LoVo (cell line): ENCODE measurements at places on chromosomes 4 and X.
A peak's percentile ranks its signal among the peaks of the same experiment; 100 is the strongest.

DNA sequence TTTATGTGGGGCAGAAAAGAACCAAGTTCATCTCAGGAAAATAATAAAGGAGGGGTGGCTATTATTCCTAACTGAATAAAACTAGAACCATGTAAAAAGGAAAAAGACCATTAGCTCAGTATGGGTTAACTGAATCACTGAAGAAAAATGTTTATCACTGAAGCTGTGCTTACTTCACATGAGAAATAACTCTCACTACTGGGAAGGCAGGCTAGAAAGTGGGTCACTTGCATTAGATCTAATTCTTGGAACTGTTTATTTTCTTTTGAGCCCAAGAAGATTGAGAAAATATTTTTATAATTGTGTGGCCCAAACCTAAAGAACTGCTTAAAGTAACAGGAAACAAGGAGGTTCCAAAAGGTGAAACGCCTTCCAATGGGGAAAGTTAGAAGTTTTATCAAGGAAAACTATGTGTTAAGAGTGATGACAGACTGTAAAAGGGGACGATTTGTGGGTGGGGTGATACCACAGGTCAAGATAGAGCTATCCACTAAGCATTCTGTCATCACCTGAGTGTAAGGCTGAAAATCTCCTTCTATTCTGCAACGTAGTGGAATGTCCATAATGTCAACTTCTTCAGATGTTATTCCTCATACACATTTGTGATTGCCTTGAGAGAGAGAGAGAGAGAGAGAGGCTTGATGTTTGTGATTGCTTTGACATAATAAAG lies 1083.5 kb downstream of the PCDH7 start:
- DNase-seq = no peak

- no peak for DNase-seq
Measured at GRCh38 chr4:156892805-156893204, 78.8 kb downstream of the PDGFC start.

DNA sequence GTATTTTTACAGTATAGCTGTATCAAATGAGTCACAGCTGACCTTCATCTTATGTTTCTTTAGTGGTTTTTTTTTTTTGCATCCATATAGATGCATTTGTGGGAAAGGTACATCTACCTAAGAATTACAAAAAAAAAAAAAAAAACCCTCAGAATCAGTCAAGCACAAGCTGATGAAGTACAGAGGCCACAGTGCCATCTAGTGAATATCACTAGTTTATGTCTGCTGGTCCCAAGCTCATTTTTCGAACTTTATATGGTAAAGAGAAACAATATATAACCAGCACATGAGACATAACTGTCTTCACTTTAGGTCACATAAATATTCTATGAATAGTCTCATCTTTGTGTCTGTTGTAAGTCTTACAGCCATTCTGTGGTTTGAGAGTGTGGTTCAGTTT lies 220.1 kb downstream of the DLG3 start:
- DNase-seq = peak; percentile 20

DNA sequence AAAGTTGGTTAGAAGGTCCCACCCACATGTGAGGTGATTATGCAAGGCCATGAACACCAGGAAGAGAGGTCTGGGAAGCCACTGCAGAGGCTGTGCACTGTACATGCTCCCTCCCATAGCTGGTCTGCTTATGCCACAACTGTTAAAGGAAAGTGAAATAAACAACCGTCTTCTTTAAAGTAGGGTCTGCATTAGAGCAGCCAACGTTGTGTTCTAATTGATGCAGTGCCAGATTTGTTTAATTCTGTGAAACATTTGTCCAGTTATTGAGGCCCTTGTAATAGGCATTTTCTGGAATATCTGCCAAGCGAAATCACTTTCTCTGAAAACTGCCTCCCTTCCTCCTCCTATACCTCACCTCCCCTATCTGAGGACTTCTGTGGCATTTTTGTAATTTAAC lies 224.0 kb upstream of the LNX1 start:
- no peak for DNase-seq

- no peak for DNase-seq
Measured at GRCh38 chrX:24646006-24646405, 1.1 kb downstream of the PCYT1B start.

- no peak for DNase-seq
Measured at GRCh38 chr4:184403384-184403781, 71.0 kb downstream of the IRF2 start.

GRCh38 chr4:95505151-95505550 lies 43.6 kb downstream of the UNC5C start:
- DNase-seq = no peak

DNA sequence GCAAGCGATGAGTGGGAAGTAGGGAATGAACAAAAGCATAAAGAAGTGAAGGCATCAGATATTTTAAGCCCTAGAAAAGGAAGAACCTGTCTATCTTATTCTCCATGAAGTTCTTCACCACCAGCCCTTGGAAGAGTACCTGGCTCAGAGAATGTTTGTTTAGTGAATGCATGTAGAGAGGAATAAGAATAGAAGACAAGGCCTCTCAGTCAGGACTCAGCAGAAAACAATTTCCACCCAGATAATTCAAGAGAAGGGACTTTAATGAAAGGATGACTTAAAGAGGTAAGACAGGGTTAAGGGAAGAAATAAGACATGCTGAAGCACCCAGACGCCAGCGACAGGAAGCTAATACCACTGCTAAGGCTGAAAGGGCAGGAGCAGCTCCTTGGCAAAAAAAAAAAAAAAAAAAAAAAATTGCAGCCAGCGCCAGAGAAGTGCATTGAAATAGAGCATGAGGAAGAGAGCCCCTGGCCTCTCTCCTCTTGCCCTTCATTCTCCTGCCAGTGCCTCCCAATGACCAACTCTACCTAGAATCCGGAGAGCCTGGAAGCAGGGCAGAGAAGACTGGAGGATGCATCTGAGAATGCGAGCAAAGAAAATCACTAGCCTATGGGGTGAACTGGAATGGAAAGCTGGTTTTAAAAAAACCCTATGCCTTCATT lies 47.2 kb upstream of the RASGEF1B start:
- no peak for DNase-seq

- peak; percentile 32 for DNase-seq
Measured at GRCh38 chr4:158667651-158668198, 4.0 kb downstream of the C4orf46 start.
